ENCODE measurements at places on chromosomes 7 and 10. TPM values are rescaled to one million over a fixed set of nuclear protein-coding genes. Genes with fewer than 3 reads are reported as not detected.

FRMPD2 gene
- not detected for total RNA-seq

TRIM74 gene
- 0.84 TPM for total RNA-seq

RTKN2 gene
- 0.29 TPM for total RNA-seq

- no peak for DNase-seq
Observed at GRCh38 chr10:75243426-75243825, 7.7 kb upstream of the COMTD1 start.

DNA sequence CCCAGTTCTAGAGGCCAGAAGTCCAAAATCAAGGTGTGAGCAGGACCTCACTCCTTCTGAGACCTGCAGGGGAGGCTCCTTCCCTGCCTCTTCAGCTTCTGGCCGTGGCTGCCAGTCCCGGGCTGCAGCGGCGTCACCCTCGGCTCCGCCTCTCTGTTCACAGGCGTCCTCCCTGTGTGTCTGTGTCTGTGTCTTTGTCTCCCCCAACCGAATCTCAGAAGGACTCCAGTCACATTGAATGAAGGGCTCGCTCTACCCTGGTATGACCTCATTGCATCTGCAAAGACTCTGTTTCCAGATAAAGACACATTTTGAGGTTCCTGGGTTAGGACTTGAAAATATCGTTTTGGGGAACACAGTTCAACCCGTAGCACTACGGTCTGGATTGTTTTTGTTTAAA, 33.1 kb upstream of the GALNT11 start:
- peak; percentile 74 for DNase-seq

GRCh38 chr10:119754936-119755335, 29.1 kb downstream of the INPP5F start:
- DNase-seq, result no peak

DNA sequence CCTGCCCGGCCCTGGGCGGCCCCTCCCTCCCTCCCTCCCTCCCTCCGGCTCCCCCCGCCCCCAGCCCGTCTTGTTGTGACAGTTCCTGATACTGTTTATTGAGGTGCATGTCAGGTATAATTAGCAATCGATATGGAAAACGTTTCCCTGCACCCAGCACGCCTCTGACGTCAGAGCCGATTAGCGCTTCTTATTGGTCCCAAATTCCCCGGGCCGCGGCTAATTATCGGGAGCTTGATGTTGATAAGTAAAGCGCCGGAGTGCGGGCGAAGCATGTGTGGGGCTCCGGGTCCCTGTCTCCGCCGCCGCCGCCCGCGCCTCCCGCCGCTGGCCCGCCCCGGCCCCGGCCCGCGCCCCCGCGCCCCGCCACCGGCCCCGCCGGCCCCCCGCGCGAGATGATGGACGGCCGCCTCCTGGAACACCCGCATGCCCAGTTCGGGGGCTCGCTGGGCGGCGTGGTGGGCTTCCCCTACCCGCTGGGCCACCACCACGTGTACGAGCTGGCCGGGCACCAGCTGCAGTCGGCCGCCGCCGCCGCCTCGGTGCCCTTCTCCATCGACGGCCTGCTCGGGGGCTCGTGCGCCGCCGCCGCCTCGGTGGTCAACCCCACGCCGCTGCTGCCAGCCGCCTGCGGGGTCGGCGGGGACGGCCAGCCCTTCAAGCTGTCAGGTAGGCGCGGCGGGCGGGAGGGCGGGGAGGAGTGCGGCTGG, at the start of gene UNCX:
UNCX (plus strand) TSS at position 250 of the 710 bp plus-strand sequence; CDS start at position 396, 146 bp downstream.
- no peak for DNase-seq

DNA sequence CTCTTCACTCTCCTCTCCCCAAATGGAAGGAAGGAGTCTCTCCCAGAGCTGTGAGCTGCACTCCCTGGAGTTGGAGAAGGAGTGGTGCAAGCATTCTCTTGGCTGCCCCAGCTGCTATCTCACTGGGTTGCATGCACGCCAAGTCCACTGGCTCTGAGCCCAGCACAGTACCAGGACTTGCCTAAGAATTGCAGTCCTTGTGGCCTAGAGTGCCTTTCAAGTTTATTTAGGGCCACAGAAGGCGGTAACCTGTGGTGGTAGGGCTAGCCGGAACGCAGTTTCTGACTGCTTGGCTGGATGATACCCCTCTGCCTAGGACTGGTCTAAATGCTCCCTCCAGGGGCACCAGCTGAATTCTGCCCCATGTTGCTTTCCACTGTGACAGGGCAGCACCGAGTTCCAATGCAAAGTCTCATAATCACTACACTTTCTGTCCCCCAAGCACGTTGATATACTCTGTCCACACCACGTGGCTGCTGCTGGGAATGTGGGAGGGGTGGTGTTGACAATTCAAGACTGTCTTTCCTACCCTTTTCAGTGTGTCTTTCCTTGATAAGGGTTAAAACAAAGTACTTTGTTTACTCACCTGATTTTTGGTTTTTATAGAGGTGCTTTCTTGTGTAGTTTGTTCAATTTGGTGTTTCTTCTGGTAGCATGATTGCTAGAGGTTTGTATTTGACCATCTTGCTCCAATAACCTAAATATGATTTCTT, 57.0 kb downstream of the PHTF2 start:
- no peak for DNase-seq

- DNase-seq, result no peak
Observed at GRCh38 chr7:19145434-19146115, 354 bp upstream of the FERD3L start.

DNA sequence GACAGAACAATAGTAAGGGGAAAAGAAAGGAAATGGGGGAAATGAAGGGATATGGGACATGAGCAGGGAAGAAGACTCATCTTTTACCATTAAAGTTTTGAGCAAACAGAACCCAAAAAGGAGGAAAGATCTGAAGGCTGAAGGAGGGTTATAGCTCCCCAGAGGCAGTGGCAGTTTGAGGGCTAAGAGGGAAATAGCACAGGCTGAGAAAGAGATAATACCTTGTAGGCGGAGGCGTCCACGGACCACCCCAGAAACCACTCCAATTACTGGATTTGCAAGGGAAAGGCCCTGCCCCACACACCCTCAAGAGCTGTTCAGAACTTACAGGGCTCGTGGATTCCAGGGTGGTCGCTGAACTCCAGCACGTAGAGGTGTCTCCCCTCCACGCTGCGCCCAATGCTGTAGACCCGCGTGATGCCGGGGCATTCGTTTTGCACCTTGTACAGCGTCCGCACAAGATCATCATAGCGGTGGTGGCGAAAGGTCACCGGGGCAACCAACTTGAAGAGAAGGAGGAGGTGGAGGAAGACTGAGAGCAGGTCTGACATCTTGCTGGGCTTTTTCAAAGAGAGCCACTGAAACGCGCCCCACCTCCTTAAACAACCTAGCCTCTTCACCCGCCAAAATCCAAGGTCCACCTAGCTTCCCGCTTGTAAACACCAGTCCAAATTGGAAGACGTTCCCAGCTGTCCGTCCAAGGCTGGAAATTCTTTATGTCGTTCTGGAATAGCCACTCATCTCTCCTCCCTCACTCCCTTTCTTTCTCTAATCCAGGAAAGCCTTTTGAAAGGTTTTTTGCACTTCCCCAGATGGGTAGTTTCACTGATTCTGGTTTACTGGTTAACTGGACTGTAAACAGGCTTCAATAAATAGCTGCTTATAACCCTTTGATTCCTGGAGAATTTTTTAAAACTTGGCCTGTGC, at the start of gene CPN1:
CPN1 (minus strand) TSS at position 795 of the 927 bp plus-strand sequence; CDS start at position 551, 244 bp downstream.
- DNase-seq, result no peak

DNA sequence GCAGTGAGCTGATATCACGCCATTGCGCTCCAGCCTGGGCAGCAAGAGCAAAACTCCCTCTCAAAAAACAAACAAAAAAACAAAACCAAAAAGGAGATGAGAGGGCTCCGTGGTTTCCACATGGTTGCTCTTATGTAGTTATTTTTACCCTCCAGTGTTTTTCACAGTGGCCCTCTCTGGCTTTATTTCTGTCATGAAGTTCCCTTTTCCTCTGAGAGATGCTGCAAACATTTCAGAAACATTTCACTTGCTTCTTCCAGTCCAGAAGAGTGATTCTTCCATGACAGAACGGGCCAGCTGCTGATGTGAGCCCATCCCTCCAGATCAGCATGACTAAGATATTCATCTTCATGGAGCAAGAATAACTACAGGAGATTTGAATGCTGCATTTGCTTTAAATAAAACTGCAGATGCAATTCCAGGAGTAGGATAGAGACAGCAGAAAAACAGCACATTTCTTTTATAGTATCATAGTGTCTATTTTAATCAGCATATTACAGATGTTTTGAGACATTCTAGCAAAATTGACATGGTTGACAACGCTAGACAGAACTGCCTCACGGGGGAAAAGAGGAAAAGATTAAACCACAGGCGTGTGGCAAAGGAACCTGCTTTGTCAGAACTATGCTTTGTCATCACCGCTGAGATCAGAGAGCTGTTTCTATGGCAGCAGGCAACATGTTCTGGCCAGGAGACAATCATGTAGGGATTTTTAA, 40.3 kb downstream of the NRCAM start:
- DNase-seq, result no peak

GRCh38 chr10:115974351-115974750, 298.7 kb downstream of the GFRA1 start:
- no peak for DNase-seq

DNA sequence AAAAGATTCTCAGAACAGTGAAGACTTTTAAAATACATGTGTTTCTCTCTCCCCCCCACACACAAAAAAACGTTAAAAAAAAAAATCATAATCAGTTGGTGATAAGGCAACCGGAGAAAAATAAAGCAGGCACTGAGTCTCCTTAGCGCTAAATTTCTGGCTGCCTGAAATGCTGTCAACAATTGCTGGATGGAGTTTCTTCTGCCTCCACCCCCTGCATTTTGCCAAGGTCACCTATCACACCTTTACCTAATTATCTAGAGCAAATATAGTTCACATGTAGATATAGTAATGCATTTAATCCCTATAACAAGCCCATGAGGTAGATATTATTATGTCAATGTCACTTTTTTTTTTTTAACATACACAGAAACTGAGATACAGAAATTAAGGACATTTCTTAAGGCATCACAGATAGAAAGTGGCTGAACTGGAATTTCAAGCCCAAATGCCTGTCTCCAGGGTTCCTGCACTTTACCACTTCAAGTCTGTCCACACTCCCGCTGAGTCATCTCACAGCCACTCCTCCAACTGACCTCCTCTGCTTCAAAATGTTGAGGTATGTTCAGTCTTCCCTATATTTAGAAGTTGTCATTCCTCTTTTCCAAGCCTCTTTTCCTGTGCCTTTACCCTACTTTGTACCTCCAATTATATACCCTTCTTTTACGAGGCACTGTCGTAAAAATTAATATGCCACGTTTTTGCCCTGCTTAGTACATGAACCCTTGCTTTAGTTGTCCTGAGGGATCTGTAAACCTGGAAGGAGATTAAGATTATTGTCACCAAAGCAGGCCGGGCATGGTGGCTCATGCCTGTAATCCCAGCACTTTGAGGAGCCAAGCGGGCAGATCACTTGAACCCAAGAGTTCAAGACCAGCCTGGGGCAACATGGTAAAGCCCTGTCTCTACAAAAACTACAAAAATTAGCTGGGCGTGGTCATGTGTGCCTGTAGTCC, 72.8 kb upstream of the MPP7 start:
- DNase-seq, result no peak

DNA sequence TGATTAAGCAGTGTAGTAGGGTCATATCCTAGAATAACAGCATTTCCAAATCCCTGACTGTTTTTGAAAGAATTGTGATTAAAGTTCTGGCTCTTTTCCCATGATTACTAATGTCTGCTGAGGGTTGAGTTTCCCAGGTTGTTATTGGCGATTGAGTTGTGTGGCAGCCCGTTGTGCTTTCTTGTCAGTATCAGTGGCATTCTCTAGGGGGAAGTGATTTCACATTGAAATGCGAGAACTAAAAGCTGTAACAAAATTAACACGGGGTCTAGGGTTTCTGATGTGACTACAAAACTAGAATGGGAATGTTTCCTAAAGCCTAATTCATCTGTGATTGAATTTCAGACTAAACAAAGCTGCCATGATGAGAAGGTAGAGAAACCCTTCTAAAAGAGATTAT, 349.4 kb downstream of the EXOC4 start:
- no peak for DNase-seq

GRCh38 chr10:132520177-132520811, 17.3 kb upstream of the INPP5A start:
- peak; percentile 71 for DNase-seq

- DNase-seq, result no peak
Observed at GRCh38 chr7:101163279-101164070, 1.9 kb downstream of the VGF start.

GRCh38 chr7:69564454-69565417, 33.5 kb upstream of the AUTS2 start:
- no peak for DNase-seq

DNA sequence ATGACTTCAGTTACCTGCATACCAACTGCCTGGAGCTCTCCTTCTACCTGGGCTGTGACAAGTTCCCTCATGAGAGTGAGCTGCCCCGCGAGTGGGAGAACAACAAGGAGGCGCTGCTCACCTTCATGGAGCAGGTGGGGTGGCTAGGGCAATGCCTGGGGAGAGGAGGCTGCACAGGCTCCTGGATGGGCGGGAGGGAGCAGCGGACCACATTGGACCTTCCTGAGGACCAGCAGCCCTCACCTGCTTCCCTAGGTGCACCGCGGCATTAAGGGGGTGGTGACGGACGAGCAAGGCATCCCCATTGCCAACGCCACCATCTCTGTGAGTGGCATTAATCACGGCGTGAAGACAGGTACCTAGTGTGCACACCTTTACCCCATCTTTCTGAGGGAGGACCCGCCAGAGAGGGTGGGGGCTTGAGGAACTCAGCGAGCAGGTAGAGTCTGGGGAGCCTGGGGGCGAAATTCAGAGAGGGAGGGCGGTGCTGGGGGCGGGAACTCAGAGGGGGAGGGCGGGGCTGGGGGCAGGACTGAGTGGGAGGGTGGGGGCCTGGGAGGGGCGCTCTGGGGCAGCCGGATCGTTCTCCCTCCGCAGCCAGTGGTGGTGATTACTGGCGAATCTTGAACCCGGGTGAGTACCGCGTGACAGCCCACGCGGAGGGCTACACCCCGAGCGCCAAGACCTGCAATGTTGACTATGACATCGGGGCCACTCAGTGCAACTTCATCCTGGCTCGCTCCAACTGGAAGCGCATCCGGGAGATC, 9.0 kb downstream of the AEBP1 start:
- DNase-seq, result peak; percentile 75

- DNase-seq, result peak; percentile 80
Observed at GRCh38 chr7:151174246-151175046, 7.0 kb upstream of the GBX1 start.

DNA sequence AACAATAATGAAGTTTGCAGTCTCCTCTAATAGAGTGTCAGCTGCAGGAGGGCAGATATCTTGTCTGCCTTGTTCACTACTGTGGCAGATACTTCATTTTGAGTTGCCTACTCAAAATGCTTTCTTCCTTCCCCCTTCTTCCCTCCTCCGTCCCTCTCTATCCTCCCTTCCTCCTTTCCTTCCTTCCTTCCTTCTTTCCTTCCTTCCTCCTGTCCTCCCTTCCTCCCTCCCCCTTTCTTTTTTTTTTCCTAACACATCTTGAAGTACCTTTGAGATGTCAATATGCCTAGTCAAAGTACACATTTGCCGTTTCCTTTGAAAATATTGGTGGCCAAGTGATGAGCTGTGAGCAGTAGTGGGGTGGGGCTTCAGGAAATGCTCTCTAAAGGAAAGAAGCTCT, 18.7 kb upstream of the ST7 start:
- no peak for DNase-seq
